ENCODE measurements at places on chromosomes 5 and 9. TPM values are rescaled to one million over a fixed set of nuclear protein-coding genes. Genes with fewer than 3 reads are reported as not detected.

GRCh38 chr5:2000591-2000990 lies 117.9 kb upstream of the IRX4 start:
- H3K4me1 ChIP-seq: no peaks in the 10 kb centered on the region
- no peaks in the 10 kb centered on the region for H3K27me3 ChIP-seq
- no peak overlapping the region for H3K27ac ChIP-seq
- no peak for DNase-seq

GRCh38 chr5:1384521-1384920 lies 39.6 kb upstream of the CLPTM1L start:
- no peak overlapping the region for H3K27ac ChIP-seq
- DNase-seq: no peak
- H3K4me3 ChIP-seq: no peak overlapping the region

DNA sequence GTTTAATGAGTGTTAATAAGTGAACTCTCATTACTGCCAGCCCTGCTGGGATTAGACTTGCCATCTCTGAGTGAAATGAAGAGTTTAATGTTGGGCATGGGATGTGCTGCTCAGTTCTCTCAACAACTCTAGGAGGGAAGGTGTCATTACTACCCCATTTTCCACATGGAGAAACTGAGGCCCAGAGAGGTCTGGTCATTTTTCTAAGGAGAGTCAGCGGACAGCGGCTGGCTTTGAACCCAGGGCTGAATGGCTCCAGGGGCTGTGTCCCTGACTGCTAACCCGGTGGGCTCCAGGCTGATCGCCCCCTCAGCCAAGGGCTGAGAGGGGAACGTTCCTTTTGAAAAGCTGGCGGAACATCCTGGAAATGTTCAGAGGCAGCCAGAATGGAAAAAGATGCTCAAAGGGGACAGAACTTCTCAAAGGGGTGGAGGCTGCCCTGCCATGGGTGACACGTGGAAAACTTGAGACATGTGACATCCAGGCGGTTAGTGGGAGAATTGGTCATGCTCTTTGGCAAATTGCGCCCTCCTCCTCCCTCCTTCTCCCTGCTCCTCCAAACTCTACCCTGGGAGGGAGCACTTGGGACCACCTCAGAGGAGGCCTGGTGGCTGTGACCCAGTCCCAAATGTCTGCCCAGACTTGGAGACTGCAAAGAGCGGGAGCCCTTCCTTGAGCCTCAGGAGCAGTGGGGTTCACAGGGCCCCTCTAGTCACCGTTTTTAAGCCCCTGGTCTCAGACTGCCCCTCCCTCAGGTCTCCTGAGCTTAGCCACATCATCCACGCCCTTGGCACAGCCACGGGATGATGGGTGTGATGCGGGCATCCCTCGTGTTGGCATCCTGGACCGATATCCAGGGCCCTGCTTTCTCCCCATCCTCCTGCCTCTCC lies 28.7 kb downstream of the DNM1 start:
- H3K27me3 ChIP-seq: no peaks in the 10 kb centered on the region
- H3K27ac ChIP-seq: no peak overlapping the region
- H3K36me3 ChIP-seq: no peaks in the 10 kb centered on the region
- no peak for DNase-seq

DNA sequence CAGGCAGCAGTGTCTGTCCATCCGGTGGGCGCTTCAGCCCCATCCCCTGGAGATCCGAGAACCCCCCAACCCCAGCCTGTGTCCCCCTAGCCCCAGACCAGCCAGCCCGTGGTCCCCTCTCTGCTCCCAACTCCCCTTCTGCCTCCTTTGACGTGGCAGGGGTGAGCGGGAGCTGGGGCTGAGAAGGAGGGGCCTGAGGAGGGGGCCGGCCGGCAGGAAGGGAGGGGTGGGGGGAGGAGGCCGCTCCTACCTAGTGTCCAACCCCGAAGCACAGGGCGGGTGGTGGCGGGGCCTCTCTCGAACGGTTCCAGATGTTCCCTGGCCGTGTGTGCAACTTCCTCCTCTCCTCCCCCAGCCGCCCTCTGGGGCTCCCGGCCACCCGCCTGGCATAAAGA lies 31.0 kb downstream of the GOLGA2 start:
- H3K27me3 ChIP-seq: no peaks in the 10 kb centered on the region
- no peak overlapping the region for H3K27ac ChIP-seq
- H3K4me3 ChIP-seq: no peak overlapping the region
- H3K4me1 ChIP-seq: peaks cover 4% of the 10 kb centered on the region

DNA sequence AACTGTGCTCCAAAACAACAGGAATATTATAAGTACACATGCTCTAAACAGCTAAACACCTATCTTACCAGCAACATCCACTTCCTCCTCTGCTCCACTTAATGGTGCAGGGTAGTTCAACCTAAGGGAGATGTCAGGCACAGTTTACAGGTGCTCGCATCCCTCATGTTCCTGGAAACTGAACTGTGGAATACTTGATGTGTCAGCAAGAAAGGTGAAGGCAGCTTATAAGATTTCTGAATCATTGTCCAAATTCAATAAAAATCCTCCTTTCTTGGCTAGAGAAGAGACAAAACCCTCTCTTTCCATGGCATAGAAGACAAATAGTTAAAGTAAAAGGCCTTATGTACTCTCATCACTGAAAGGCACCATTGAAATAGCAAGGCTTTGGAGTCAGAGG lies 272.2 kb downstream of the FBXL7 start:
- no peak overlapping the region for H3K4me3 ChIP-seq
- no peak for DNase-seq
- H3K27ac ChIP-seq: no peak overlapping the region
- no peaks in the 10 kb centered on the region for H3K36me3 ChIP-seq
- H3K27me3 ChIP-seq: no peaks in the 10 kb centered on the region

Gene ZNF879
- 4.3 TPM for total RNA-seq

Data from kidney (tissue), 22 donors.